ENCODE measurements at places on chromosomes 5 and 9.

GRCh38 chr9:29556317-29556716 is 1983.0 kb upstream of the C9orf72 start:
- DNase-seq, result no peak

DNA sequence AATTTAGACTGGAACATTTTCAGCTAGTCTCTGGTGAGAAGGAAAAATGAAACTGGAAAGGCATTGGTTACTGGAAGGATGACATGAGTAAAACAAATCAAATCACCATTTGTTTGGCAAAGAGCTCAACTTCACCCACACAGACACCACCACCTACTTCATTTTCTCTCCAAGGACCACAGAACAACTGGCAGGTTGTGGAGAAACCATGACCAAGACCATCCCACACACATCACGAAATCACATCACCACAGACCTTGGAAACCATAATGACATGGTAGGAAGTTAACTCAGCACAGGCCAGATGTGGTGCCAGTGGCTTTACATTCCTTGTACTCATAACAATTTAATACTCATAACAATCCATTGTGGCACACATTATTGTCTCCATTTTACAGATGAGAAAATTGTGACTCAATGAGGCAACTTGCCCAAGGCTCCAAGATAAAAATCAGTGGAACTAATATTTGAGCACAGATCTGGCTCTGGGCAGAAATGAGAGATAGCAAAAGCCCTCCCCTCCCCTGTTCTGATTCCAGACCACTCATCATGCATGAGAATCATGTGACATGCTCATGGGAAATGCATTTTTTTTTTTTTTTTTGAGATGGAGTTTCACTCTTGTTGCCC is 7.5 kb downstream of the OR1K1 start:
- no peak for DNase-seq

- no peak for DNase-seq
Observed at GRCh38 chr5:14213253-14213652, 70.1 kb downstream of the TRIO start.

- DNase-seq, result no peak
Observed at GRCh38 chr9:137953683-137954438, 76.3 kb downstream of the CACNA1B start.

- no peak for DNase-seq
Observed at GRCh38 chr9:121613009-121613752, 38.3 kb upstream of the DAB2IP start.

DNA sequence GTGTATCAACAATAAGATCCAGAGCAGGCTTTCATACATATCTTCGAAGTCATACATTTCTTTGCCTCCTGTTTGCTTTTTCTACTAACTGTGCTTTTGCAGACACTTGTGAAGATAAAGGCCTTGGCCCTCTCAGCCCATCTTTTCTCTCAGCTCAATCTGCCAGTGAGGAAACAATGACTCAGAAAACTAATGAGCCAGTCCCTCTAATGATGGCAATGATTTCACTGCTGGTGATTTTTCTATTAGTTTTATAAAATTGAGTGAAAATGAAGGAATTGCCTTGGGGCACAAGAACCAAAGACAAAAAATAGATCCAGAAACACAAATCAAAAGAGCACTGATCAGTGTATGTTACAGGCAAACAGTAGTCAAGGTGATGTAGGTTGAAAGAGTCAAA is 167.7 kb upstream of the PPP2R2B start:
- no peak for DNase-seq

DNA sequence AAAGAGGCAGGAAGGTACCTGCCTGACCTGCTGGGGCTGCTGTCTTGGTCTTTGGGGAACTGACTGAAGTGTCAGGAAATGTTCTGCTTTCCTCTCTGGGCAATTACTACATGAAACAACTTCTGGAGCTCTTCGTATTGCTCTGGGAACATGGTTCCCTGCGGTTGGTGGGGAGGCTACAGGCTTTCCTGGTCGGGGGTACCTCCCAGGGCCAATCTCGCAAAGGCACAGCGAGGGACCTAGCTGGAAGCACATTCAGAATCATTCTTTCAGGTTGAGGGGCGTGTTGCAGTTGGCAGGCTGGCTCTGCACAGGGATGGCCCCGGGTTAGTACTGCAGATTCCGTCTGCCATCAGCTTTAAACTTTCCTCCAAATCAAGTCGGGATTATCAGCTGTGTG is 88.9 kb upstream of the RANBP3L start:
- DNase-seq, result no peak

DNA sequence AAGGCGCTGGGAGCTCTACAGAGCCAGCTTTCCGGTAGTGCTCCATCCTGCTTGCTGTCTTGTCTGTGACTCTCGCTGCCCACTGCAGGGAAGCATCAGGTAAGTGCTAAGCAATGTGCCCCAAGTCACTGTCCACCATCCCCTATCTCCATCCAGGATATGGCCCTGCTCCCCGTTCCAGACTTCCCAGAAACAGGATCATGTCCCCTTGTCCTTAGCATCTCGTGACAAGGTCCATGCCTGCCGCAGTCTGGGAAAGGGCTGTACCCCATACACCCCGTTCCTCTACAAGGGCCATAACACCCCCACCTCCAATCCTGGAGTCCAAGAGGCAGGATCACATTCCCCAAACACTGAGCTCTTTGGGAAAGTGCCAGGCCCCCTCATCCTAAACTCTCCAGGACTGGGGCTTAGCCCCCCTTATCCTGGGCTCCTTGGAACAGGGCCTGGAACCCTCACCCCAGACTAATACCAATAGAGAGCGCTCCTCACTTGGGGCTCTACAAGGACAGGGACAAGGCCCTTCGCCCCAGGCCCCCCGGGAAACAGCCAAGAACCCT is 566 bp downstream of the RPP25L start:
- DNase-seq, result no peak

DNA sequence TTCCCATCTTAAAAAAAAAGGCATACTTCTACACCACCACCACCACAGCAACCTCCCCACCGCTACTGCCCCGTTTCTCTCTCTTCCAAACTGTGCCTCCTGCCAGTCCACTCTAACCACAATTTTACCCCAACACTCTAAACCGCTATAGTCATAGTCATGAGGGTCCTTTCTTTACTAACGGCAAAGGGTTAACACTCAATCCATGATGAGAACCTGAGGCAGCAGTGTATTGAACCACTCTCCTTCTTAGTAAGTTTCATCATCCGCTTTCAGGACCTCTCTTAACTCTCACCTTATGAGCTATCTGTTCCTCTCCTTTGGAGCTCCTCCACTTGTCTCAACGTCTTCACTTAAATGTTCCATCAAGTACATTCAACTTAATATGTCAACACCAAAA is 34.0 kb downstream of the IDNK start:
- no peak for DNase-seq

DNA sequence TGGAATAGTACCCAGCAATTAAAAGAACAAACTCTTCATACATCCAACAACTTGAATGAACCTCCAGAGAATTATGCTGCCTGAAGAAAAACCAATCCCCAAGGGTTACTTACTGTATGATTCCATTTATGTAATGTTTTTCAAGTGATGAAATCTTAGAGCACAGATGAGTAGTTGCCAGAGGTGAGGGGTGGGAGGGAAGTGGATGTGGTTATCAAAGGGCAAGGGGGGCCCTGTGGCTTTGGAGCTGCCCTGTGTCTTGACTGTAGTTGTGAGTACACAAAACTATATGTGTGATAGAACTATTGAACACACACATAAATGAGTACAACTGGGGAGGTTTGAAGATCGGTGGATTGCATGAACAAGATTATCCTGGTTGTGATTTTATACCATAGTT is 115.8 kb upstream of the SLC25A48 start:
- no peak for DNase-seq

GRCh38 chr9:2338777-2339365 is 282.7 kb upstream of the VLDLR start:
- no peak for DNase-seq

All from NCI-H2081 treated with DMSO at 0.1 percent for 48 hours (cell line).